Aorta (tissue), 5 donors: ENCODE measurements at places on chromosomes 12 and 14.

- no peak for DNase-seq
Measured at GRCh38 chr12:19998961-19999804, 369.2 kb upstream of the PDE3A start.

- no peak for DNase-seq
Measured at GRCh38 chr12:69904777-69905176, 79.8 kb downstream of the MYRFL start.

GRCh38 chr12:119432949-119433348 lies 98.4 kb downstream of the CCDC60 start:
- DNase-seq: no peak

DNA sequence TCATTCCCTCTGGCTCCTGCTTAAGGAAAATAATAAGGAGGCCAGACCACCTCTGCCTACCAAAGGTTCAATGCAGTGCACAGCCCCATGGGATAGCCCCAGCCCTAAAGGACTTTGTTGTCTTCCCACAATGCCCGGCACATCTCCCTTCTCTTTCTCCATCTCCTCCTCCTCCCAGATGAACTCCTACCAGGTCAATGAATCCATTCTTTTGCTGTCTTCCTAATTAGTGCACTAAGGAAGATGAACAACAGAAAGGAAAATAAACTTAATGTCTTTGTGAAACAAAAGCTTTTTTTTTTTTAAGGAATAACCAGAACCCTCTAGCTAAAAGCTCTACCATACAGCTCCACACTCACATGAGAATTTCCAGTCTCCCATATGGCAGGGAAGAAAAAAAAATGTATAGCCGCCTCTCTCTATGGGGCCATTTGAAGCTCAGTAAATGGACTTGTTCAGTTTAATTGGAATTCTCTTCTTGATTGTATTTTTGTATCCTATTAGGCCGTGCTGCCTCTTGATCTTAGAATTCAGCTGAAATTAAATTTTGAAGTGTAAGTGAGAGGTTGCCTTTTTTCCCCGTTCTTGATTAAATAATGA lies 41.8 kb upstream of the HSPB8 start:
- DNase-seq: no peak

DNA sequence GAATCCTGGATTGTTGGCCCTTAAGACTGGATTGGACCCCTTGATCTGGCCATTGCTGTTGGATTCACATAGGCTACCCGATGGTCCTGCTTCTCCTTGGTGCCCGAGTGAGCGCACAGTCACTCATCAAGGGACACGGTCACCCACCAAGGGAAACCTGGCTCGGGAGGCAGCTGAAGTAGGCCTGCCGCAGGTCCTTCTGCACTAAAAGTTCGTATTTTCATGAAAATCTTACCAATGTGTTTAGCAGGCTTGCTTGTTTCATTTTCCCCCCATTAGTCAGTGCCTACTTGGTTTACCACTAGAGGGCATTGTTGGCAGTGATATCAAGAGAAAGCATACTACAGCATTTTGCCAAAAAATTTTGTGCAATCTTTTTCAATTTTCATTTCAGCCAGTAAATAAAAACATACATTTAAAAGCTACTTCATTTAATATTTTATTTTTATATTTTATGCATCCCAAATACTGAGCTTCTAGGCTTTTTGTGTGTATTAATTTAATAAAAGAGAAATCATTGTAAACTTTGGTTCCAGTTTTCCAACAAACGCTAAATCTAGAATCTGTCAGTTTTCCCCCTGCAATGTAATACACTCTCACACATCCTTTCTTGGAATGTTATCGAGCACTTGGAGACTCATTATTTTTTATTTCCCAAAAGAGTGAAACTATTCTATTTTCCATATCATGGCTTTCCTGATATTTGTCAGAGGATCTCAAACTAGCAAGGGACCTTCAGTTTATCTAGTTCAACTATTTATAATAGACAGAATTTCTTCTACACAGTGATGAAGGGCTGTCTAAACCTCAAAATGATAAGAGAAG lies 116.7 kb downstream of the LMNTD1 start:
- DNase-seq: no peak

GRCh38 chr14:85634205-85634604 lies 104.3 kb downstream of the FLRT2 start:
- DNase-seq: no peak

DNA sequence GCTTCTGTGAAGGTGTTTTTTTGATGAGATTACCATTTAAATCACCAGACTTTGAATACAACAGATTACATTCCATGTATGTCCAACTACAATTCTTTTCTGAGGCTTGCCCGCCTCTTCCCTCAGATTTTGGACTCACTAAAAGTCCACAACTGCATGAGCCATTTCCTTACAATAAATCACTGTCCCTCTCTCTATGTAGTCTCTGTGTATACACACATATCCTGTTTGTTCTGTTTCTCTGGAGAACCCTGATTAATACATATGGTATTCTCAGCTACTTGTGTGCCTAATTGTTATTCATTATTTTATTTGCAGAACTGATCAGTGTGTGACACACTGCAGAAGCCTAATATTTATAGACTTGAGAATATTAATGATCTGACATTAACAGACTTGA lies 2.4 kb upstream of the MIPOL1 start:
- DNase-seq: no peak

DNA sequence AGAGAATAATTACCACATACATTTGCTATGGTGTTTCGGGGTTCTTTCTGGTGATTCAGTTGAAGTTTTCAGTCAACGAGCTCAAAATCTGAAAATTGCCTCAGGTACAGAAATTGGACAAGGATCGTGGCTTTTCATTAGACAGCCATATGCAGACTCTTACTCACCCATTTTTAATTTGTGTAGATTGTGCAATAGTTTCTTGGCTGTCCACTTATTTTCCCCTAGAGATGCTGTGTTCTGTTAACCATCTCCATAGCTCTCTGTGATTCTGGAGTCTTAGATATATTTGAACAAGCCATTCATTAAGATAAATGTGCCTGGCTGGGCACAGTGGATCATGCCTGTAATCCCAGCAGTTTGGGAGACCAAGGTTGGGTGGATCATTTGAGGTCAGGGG lies 497.1 kb upstream of the RPL10L start:
- DNase-seq: no peak
